Hepatic stellate cell (primary cell): ENCODE measurements at places on chromosomes 16 and 17.
A peak's percentile ranks its signal among the peaks of the same experiment; 100 is the strongest.

DNA sequence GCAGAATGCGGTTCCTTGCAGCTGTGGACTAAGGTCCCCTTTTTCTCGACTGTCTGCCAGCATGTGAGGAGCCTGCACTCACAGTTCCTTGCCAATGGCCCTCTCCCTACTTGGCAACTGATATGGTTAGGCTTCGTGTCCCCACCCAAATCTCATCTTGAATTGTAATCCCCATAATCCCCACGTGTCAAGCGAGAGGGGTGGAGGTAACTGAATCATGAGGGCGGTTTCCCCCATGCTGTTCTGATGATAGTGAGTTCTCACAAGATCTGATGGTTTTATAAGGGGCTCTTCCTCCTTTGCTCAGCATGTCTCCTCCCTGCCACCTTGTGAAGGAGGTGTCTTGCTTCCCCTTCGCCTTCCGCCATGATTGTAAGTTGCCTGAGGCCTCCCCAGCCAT lies 19.9 kb downstream of the CIAPIN1 start:
- no peak for DNase-seq

- no peak for DNase-seq
Observed at GRCh38 chr16:3868967-3869366, 11.5 kb downstream of the CREBBP start.

DNA sequence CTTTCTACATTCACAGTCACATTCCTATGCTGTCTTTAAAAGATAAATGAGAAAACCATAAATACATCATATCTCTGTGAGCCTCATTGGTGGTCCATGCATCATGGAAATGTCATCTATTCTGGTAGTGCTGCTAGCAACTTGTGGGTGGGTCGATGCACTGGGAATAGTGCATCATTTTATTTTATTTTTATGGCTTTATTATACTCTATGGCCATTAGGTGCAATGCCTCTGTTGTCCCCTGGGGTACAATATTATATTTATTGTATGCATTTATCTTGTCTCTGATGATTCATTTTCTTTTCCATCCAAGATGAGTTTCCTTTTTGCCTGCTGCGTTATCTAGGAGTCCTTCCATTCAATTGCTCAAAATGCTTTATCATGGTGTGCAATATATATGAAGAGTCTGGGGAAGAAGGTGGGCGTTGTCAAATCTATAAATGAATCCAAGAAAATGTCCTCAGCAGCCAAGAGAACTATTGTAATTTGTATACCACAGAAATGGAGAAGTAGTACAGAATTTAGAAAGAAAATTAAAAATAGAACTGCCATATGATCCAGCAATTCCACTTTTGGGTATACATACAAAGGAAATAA lies 324.0 kb downstream of the KCNJ2 start:
- no peak for DNase-seq

DNA sequence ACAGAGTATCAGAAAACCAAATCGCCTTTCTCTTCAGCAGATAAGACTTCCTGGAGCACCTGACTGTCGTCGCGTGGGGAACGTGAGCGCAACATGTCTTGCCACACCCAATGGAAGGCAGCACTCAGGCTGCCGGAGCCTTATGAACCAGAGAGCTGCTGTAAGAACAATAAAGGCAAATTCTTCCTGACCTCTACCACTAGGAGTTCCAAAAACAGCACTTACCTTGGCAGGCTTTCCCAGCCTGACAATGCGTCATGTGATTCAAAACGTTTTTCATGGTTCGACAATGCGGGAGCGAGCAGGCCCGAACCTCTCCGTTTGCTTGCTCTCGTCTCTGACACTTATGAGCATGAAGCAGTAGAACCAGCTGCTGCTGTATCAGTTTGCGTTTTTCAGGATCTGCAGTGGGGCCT lies 75.8 kb upstream of the TRAP1 start:
- DNase-seq = no peak

- peak; percentile 69 for DNase-seq
Observed at GRCh38 chr16:66603537-66604375, 748 bp upstream of the CMTM3 start.

- no peak for DNase-seq
Observed at GRCh38 chr16:21326459-21326858, 48.4 kb upstream of the CRYM start.

DNA sequence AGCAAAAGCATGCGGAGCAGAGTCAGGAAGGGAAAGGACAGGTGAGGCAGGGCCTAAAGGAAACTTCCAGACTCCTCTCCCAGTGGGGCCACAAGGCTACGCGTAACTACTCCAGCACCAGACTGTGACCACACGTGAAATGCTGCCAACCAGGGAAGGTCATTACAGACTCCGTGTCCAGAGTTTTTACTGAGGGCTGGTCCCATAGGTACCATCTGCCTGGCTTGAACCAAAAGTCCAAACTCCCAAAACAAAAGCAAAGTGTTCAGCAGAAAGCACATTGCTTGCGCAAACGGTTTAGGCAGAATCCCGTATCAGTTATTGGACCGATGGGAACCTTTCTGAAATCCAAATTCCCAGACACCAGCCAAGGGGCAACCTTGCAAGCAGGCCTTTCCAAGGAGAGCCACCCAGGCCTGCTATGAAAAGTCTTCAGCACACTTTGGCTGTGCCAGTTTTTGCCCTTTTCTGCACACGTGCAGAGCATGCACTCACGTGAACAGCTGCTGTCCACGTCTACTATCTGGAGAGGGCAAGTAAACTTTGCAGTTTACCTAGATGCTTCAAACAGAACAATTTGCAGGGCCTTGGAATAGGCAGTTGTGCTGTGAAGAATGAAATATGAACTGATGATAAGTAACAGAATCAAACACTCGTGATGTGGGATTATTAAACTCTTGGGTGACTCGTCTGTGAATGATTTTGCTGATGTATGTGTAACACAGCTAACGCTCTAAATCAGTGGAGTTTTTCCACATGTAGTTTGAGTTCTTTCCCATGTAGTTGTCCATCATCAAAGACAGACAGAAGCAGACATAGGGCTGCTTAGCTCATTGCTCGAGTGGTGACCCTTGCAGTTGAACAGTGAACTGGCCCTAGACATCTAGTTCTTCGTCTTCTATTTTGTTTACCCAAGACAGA lies 58.1 kb upstream of the CRISPLD2 start:
- no peak for DNase-seq

DNA sequence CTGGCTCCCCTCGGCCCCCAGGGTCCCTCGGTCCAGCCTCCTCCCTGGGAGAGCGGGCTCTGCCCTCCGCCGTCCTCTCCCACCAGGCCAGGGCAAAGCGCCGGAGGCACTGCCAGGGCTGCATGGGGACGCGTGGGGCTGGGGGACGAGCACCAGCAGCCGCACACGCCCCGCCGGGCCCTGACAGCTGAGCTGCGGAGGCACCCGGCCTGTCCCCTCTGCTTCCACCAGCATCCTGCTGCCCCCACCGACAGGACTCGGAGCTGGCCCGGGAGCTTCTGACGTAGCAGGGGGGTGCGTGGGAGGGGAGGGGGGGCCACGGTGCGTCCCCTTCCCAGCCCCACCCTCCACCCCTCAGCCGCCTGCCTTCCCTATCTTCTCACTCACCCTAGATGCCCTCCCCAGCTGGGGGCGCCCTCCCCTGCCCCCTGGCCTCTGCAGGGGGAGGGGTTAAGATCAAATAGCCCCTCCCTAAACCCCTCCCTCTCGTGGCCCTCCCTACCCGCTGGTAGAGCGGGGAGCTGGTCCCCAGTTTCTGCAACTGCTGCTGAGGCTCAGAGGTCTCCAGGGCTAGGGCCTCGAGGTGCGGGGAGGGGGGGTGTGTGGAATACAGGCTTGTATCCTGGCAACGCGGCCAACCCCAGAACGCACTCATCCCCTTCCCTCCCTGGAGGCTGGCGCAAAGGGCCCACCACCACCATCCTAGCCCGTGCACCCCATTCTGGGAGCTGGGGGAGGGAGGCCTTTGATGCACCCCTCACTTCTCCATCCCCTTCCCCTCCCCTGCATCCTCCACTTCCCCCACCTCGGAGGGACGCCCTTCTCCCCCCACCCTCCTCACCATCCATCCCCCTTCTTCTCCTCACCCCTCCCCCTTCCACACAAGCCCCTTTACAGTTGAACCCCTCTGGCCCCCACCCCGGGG lies 1.0 kb downstream of the SRCIN1 start:
- no peak for DNase-seq

DNA sequence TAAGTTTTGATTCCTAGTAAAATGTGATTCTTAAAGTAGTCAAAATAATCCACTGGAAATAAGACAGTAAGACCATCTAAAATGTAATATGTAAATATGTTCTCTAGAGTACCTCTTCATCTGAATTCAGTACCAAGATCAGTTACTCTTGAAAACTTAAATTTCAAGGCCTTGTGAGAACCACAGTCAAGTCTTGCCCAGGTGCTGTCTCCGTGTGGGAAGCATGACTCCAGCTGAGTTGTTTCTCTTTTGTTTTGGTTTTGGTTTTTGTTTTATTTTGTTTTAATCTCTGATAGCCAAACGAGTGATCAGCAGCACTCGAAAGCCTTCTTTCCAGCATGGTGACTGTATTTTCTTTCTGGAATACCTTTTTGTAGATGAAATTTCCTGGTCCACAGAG lies 907.0 kb downstream of the KCNJ18 start:
- DNase-seq = no peak

GRCh38 chr17:51422634-51423033 lies 162.3 kb downstream of the UTP18 start:
- no peak for DNase-seq

GRCh38 chr16:16048904-16049582 lies 99.6 kb downstream of the ABCC1 start:
- DNase-seq = no peak
